ENCODE measurements at places on chromosomes 1 and 21.

GRCh38 chr1:116717318-116717717 is 36.9 kb upstream of the CD2 start:
- peaks cover 12% of the 10 kb centered on the region for H3K4me1 ChIP-seq
- H3K4me3 ChIP-seq: no peak overlapping the region
- peaks cover 1% of the 10 kb centered on the region for H3K27me3 ChIP-seq
- H3K36me3 ChIP-seq: no peaks in the 10 kb centered on the region

DNA sequence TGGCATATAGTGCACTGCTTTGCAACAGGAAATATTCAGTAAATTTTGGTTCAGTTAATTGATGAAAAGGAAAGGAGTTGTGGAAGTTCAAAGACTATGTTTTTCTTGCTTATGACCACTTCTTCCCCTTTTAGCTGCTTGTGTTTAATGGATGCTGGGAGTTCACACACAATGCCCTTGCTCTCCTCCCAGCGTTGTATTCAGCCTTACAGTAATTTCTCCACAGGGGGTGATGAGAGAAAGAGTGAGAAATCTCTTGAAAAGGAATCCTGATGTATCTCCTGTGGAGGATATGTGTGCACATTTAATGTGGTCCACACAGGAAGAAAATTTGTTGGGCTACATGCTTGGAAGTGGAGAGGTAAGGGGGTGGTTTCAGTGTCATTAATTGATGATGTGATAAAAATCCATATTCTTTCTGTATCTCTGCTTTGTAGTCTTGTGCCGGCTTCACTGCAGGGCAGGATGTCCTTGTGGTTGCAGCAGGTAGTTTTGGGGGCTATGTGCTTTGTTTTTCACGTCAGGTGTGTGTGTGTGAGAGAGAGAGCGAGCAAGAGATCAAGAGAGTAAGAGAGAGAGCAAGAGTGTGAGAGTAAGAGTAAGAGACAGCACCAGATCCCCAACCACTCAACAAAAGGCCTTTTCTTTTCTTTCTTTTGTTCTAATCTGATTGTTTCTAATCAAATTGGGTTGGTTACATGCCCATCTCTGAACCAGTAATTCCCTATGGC is 204.4 kb downstream of the RWDD3 start:
- no peaks in the 10 kb centered on the region for H3K4me1 ChIP-seq
- H3K4me3 ChIP-seq: no peak overlapping the region
- DNase-seq: no peak

DNA sequence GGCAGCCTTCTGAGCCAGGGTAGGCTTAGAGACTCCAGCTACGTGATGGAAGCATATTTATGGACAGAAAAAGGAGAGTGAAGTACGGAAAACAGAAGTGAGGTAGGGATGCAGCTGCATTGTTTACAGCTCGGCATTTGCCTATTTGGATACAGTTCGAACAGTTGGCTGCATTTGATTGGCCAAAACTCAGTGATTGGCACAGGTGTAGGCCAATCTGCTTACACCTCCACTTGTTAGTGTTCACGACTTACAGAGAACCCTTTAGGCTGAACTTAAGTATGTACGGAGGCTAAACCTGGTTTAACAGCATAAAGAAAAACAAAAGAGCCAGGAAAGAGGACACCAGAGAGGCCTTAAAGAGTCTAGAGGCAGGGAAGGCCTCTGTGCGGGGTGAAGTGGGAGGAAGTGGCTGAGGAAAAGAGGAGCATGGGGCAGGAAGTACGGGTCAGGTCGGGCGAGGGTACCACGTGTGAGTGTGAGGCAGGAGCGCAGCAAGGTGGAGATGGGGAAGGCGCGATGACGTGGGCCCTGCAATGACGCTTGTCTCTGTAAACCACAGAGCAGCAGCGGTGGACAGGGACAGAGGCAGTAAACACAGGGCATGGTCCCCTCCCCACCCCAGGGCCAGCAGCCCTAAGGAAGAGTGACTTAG is 32.0 kb downstream of the RSPH1 start:
- peaks cover 3% of the 10 kb centered on the region for H3K36me3 ChIP-seq
- peaks cover 3% of the 10 kb centered on the region for H3K27me3 ChIP-seq
- peak overlapping the region; percentile 12 for H3K4me3 ChIP-seq
- peak; percentile 66 for DNase-seq
- peaks cover 73% of the 10 kb centered on the region for H3K4me1 ChIP-seq

GRCh38 chr1:4529446-4530165 is 124.8 kb upstream of the AJAP1 start:
- H3K4me1 ChIP-seq: no peaks in the 10 kb centered on the region
- H3K27ac ChIP-seq: no peak overlapping the region
- no peaks in the 10 kb centered on the region for H3K36me3 ChIP-seq
- H3K4me3 ChIP-seq: no peak overlapping the region
- peaks cover 3% of the 10 kb centered on the region for H3K27me3 ChIP-seq

DNA sequence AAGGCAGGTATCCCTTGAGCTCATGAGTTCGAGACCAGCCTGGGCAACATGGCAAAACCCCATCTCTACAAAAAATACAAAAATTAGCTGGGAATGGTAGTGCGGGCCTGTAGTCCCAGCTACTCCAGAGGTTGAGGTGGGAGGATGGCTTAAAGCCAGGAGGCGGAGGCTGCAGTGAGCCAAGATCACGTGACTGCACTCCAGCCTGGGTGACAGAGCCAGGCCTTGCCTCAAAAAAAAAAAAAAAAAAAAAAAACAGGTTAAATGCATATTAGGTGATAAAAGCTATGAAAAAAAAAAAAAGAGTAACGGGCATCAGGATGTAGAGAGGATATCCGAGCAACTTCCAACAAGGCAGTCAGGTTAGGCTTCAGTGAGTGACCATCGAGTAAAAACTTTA is 2.8 kb upstream of the SRRM1 start:
- no peaks in the 10 kb centered on the region for H3K27me3 ChIP-seq
- no peak overlapping the region for H3K4me3 ChIP-seq
- no peak for DNase-seq
- no peak overlapping the region for H3K27ac ChIP-seq
- H3K4me1 ChIP-seq: peaks cover 39% of the 10 kb centered on the region
- peaks cover 15% of the 10 kb centered on the region for H3K36me3 ChIP-seq

DNA sequence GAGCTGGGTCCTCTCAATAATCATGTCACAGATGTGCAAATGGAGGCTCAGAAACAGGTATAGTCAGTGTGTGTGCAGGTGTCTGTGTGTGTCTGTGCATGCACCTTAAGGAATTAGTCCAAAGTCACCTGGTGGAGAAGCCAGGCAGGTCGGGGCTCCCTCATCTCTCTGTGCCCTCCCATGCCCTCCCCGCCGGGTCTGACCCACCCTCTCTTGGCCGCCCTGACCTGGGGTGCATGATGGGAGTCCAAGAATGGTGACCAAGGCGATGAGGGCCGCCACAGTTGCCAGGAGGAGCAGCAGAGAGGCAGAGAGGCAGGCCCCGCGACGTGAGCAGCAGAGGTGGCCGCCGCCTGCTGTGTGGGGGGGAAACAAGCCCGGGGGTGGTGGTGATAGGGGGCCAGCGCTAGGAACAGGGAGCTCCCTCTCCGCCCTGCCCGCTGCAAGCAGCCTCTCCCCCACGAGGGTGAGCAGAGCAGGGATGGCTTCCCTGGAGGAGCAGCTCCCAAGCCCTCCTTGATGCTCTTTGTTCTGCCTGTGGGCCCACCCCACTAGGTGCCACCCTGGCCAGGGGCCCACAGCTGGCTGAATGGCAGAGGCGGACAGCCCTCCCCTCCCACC is 3.9 kb downstream of the LDLRAD1 start:
- H3K4me3 ChIP-seq: no peak overlapping the region
- no peak for DNase-seq
- H3K4me1 ChIP-seq: no peaks in the 10 kb centered on the region
- no peaks in the 10 kb centered on the region for H3K36me3 ChIP-seq
- H3K27ac ChIP-seq: no peak overlapping the region

- no peak overlapping the region for H3K27ac ChIP-seq
- no peak overlapping the region for H3K4me3 ChIP-seq
These were observed 30.6 kb downstream of the ELK4 start for GRCh38 chr1:205601205-205601604.

GRCh38 chr1:214066936-214067335 is 79.2 kb downstream of the PROX1 start:
- no peaks in the 10 kb centered on the region for H3K36me3 ChIP-seq
- DNase-seq: no peak
- H3K4me1 ChIP-seq: no peaks in the 10 kb centered on the region
- H3K27me3 ChIP-seq: no peaks in the 10 kb centered on the region
- no peak overlapping the region for H3K4me3 ChIP-seq

GRCh38 chr1:182611326-182611725 is 7.1 kb upstream of the RGS16 start:
- H3K36me3 ChIP-seq: peaks cover 2% of the 10 kb centered on the region
- peaks cover 82% of the 10 kb centered on the region for H3K4me1 ChIP-seq
- DNase-seq: no peak
- no peak overlapping the region for H3K27ac ChIP-seq

- H3K27ac ChIP-seq: no peak overlapping the region
- peaks cover 16% of the 10 kb centered on the region for H3K4me1 ChIP-seq
- H3K27me3 ChIP-seq: peaks cover 48% of the 10 kb centered on the region
- no peak overlapping the region for H3K4me3 ChIP-seq
- no peak for DNase-seq
These were observed 5.3 kb downstream of the PLXNA2 start for GRCh38 chr1:208238710-208239472.

- H3K27ac ChIP-seq: no peak overlapping the region
- no peak overlapping the region for H3K4me3 ChIP-seq
- peaks cover 6% of the 10 kb centered on the region for H3K4me1 ChIP-seq
These were observed 65.4 kb downstream of the SGIP1 start for GRCh38 chr1:66599346-66599745.

- no peak for DNase-seq
- H3K36me3 ChIP-seq: no peaks in the 10 kb centered on the region
- no peak overlapping the region for H3K4me3 ChIP-seq
- no peaks in the 10 kb centered on the region for H3K4me1 ChIP-seq
- no peaks in the 10 kb centered on the region for H3K27me3 ChIP-seq
- no peak overlapping the region for H3K27ac ChIP-seq
These were observed 282.3 kb downstream of the USH2A start for GRCh38 chr1:216140730-216141524.

DNA sequence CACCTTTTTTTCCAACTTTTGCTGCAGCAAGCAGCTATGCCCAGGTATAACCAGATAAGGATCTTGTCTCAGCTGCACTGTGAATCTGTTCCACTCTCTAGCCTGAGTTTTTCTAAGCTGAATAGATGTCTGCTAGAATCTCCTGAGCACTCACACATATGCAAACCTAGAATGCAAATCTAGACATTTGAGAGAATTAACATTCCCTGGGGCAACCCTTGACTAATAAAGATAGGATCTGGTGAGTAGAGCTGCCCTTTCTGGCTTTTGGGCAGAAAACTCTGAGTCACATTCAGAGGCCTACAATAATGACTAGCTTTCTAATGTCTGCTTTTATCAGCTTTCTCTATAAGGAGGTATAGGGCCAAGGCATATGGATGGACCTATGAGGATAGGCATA is 61.4 kb upstream of the BARHL2 start:
- H3K36me3 ChIP-seq: no peaks in the 10 kb centered on the region
- H3K27me3 ChIP-seq: peaks cover 15% of the 10 kb centered on the region
- no peak for DNase-seq

DNA sequence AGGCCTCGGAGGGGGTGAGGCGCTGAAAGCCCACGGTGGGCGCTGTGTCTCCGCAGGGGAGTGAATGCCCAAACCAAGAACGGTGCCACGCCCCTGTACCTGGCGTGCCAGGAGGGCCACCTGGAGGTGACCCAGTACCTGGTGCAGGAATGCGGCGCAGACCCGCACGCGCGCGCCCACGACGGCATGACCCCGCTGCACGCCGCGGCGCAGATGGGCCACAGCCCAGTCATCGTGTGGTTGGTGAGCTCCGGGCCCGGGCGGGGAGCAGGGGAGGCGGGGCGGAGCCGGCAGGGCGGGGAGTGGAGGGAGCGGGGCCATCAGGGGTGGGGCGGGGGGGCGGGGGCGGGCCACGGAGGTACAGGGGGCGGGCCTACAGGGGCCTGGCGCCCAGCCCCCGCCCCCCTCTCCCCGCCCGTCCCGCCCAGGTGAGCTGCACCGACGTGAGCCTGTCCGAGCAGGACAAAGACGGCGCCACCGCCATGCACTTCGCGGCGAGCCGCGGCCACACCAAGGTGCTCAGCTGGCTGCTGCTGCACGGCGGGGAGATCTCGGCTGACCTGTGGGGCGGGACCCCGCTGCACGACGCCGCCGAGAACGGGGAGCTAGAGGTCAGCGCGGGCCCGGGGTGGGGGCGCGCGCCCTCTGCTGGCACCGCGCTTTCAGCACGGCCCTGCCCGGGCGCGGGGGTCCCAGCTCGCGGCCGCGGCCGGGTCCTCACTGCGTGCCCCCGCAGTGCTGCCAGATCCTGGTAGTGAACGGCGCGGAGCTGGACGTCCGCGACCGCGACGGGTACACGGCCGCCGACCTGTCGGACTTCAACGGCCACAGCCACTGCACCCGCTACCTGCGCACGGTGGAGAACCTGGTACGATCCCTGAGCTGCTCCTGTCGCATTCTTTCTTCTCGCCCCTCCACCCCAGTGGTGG is 15.9 kb downstream of the ESPN start:
- H3K27me3 ChIP-seq: peaks cover 40% of the 10 kb centered on the region
- H3K4me3 ChIP-seq: no peak overlapping the region
- no peak overlapping the region for H3K27ac ChIP-seq
- H3K36me3 ChIP-seq: no peaks in the 10 kb centered on the region
- H3K4me1 ChIP-seq: peaks cover 7% of the 10 kb centered on the region

DNA sequence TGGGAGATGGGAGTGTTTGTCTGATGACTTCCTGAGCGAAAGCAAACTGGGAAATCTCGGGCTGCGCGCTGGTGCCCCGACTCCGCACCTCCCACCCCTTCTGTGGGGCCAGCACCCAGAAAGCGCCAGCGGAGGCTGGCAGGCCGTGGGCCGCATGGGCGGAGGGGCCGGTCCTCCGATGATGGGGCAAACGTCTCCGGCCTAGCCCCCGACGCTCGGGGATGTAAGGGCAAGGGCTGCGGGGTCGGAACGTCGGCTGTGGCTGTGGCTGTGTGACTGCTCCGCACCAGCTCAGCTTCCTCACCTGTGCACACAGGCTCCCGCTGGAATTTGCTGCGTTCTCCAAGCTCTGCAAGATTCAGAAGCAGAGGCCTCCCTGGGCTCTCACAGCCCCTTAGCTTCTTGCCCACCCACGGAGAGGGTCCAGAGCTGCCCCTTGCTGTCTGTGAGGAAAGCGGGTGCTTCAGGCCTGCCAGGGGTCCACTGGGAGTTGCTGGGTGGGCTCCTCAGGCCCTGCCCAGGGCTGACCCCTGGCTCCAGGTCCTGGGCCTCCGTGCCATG is 35.0 kb downstream of the COL18A1 start:
- peaks cover 13% of the 10 kb centered on the region for H3K4me1 ChIP-seq
- DNase-seq: no peak
- no peak overlapping the region for H3K4me3 ChIP-seq
- no peaks in the 10 kb centered on the region for H3K36me3 ChIP-seq
- peaks cover 2% of the 10 kb centered on the region for H3K27me3 ChIP-seq
- no peak overlapping the region for H3K27ac ChIP-seq

- no peaks in the 10 kb centered on the region for H3K27me3 ChIP-seq
- no peaks in the 10 kb centered on the region for H3K36me3 ChIP-seq
- no peak overlapping the region for H3K27ac ChIP-seq
- DNase-seq: no peak
- H3K4me1 ChIP-seq: no peaks in the 10 kb centered on the region
These were observed 452.9 kb upstream of the CXADR start for GRCh38 chr21:17059936-17060335.

DNA sequence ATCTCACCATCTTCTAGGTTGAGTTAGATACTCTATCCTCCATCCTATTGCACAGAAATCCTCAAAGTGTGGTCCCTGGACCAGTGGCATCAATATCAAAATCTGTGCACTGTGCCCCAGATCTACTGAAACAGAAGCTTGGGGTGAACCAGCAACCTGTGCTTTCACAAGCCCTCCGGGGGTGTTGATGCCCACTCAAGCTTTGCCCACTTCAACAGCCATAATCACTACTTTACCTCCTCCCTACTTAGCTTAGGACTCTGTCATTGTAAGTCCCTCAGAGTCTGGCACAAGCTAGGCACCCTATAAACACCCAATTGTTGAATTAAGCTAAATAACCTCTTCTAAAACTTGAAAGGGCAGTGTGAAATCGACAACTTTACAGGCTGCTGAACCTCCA is 144.2 kb upstream of the SOD1 start:
- no peaks in the 10 kb centered on the region for H3K36me3 ChIP-seq
- no peak overlapping the region for H3K27ac ChIP-seq
- H3K4me1 ChIP-seq: peaks cover 7% of the 10 kb centered on the region
- peaks cover 2% of the 10 kb centered on the region for H3K27me3 ChIP-seq
